ENCODE measurements at places on chromosomes 5 and 9. TPM values are rescaled to one million over a fixed set of nuclear protein-coding genes. Genes with fewer than 3 reads are reported as not detected.

GRCh38 chr9:133812077-133812868, 74.1 kb upstream of the SARDH start:
- DNase-seq: no peak

- no peak for DNase-seq
Measured at GRCh38 chr5:79464695-79465332, 49.1 kb downstream of the HOMER1 start.

DNA sequence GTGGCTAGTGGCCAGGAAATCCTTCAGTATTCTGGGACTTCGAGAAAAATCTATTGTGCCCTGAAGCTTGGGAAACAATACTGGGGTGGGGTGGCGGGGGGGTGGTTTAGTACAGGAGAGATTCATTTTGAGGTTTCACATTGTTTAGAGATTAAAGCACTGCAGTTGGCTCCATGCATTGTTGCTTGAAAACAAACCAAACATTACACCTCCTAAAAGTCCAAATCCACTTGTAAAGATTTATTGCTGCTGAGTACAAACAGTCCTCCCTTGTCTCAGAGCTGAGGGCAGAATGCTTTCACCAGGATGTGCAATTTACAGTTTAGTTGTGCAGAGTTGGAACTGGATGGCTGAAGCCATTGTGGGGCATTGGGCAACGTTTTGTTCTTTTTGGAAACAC, 49.4 kb downstream of the GGTA1 start:
- DNase-seq: no peak

DNA sequence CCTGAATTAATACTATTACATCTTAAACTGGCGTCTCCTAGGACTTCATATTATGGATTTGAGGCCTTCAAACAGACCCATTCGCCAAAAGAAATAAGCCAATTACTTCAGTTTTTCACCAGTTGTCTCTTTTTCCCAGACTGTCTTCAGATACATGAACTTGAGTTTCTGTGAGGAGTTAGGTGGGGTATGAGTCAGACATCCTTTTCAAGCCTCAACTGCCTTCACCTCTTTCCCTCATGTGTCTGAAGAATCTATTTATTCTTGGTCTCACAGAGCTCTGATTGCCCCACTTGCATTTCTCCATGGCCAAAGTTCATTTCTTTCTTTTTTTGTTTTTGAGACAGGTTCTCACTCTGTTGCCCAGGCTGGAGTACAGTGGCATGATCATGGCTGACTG, 12.5 kb downstream of the WNT8A start:
- DNase-seq: no peak

DNA sequence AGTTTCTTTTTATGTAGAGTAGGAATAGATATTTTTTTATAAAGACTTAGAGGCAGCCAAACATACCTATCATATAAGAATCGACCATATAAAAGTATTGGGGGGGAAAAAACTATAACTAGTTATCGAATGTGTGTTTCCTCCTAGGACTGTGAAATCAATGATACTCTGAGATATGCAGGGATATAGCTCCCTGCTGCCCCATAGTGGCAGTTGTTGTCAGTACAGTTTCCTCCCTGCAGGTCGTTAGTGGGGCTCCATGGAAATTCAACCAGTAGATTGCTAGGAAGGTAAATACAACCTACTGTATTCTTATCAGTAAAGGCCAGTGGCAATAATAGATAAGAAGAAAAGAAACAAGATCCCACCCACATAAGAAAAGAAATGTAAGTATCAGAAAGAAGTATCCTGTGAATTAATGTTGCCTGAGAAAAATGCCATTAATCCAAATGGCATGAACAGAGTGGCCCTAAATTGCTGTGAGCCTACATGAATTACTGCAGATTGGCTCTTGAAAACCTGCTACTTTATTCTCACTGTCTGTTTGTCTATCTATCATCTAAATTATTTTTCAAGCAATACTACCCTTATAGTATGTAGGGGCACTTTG, 136.9 kb upstream of the FBN2 start:
- peak; percentile 61 for DNase-seq

DNA sequence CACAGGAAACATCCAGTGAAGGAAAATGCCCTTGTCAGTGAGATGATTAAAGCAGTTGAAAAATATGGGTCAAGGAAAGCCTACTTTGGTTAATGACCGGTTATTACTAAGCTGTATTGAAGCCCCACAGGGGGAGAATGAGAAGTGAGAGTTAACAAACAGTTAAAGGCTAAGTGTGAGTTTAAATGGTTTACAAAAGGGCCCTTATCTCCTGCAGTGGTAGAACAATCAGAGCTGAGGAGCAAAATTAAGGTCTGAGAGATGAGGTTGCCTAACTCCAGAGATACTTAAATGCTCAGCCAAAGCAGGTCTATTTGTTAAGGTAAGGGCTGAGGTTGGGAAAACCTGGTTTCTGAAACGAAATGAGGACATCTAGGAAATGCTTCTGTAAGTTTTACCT, 75.1 kb upstream of the FER start:
- no peak for DNase-seq

ZNF454 gene
- 4.7 TPM for total RNA-seq

DNA sequence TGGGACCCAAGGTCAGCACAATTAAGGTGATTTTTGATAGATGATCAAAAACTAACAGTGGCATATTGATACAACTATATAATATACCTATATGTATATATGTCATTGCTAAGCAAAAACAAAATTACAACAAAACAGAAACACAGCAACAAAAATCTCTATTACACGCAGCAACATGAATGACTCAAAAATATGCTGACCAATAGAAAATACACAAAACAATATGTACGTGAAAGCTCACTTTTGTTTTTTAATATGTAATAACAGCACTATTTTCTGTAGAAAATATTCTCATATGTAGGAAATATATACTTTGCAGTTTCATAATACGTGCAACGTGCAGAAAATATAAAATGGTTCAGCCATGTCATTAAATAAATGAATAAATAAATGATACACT, 1985.7 kb upstream of the CDH9 start:
- no peak for DNase-seq

DNA sequence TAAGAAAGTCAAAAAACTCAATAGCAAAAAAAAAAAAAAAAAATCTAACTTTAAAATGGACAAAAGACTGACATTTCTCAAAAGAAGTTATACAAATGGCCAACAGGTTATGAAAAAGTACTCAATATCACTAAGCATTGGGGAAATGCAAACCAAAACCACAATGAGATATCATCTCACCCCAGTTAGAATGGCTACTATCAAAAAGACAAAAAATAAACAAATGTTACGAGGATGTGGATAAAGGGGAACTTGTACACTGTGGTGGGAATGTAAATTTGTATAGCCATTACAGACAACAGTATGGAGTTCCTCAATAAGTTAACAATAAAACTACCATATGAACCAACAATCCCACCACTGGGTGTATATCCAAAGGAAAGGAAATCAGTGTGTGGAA, 37.2 kb downstream of the ENC1 start:
- no peak for DNase-seq

SYK gene
- total RNA-seq: 25.6 TPM

DNA sequence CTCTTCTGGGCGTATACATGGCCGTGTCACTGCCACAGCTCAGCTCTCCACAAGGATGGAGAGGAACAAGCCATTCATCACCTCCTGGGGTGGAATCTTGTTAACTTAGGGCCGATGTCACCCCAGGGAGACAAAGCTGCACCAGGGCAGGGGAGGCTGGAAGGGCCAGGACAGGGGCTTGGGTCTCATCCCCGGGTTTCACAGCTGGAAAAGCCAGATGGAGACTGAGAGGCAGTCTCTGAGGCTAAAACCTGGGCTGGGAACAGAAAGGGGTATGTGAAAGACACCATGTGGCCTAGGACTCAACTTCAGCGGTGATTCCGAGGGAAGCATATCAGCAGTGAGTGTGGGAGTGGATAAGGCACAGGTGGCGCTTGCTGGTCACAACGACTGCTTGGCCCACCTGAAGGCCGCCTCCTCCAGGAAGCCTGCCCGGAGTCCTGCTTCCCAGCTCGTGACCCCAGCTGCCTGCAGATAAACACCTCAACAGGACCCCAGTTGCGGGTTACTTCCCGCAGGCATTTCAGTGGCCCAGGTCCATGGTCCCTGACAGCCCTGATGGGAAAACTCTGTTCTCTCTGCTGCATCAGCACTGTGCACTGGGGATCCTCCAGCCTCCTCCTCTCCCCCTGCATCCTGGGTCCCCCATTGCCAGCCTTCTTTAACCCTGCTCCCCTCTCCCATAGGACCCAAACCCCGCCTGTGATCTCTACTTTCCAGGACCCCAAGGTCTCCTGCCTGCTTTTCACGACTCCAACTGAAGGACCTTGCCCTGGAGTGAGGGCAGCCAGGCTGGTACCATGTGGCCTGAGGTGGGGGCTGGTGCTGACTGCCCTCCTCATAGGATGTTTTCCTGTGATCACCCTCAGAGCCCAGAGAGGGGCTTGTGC, 51.7 kb upstream of the FCN1 start:
- DNase-seq: peak; percentile 44

PDGFRB gene
- total RNA-seq: 215 TPM

LEAP2 gene
- total RNA-seq: 2.9 TPM

- DNase-seq: peak; percentile 73
Measured at GRCh38 chr9:132169672-132170392, 8.0 kb downstream of the NTNG2 start.

DNA sequence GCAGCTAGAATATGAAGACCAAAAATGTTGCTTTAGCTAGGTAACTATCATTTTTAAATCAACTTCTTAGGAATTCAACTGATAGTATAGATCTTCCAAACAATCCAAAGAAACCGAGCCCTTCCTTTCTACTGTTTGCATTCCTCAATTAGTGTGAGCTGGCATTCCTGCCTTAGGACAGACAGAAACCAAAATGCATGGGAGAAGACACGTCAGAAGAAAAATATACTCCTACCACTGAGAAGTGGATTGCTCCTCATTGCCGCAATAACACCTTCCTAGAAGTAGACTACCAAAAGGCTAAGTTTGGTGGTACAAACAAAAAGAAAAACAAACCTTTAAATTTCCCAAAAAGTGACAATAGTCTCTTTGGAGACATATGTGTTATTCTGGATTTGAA, 440.0 kb downstream of the SEMA5A start:
- no peak for DNase-seq

DNA sequence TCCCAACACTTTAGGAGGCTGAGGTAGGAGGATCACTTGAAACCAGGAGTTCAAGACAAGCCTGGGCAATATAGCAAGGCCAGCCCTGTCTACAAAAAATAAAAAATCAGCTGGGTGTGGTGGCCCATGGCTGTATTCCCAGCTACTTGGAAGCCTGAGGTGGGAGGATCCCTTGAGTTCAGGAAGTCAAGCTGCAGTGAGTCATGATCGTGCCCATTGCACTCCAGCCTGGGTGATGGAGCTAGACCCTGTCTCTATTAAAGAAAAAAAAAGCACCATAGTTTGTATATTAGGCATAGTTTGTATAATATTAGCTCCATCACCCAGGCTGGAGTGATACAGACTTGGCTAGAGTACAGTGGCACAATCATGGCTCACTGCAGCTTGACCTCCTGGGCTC, 9.6 kb upstream of the NME5 start:
- DNase-seq: no peak

PCDHB13 gene
- total RNA-seq: 4.9 TPM

- DNase-seq: peak; percentile 86
Measured at GRCh38 chr9:92716557-92716956, 46.6 kb upstream of the IPPK start.

INSL6 gene
- total RNA-seq: not detected

- no peak for DNase-seq
Measured at GRCh38 chr9:19998153-19998552, 209.3 kb upstream of the SLC24A2 start.

- DNase-seq: peak; percentile 79
Measured at GRCh38 chr5:134524826-134525682, at the start of gene JADE2. Gene JADE2, plus strand, starts transcription at chr5:134525670. Its CDS starts 10,188 bp downstream, at chr5:134535858.

ZNF366 gene
- total RNA-seq: 8.0 TPM

QRFP gene
- not detected for total RNA-seq

DNA sequence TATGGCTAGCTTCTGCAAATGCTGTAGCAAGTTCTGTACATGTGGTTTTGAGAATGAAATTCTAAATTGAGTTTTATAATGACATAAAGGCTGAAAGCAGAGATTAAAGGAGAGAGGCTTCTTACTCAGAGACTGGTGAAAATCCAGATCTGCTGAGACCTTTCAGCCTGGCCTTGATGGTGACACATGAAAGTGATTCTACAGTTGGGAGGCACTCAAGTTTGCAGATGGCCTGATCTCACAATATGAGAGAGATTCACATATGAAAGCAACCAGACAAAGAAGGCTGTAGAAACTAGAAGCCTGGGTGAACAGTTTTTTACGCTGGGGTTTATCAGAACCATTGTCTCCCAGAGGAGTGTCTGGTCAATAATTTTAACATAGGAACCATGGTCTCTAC, 49.0 kb downstream of the RAB3C start:
- DNase-seq: no peak

- no peak for DNase-seq
Measured at GRCh38 chr9:36031774-36032555, 4.7 kb upstream of the RECK start.

CBY3 gene
- total RNA-seq: not detected

HTR4 gene
- total RNA-seq: 0.13 TPM

DNA sequence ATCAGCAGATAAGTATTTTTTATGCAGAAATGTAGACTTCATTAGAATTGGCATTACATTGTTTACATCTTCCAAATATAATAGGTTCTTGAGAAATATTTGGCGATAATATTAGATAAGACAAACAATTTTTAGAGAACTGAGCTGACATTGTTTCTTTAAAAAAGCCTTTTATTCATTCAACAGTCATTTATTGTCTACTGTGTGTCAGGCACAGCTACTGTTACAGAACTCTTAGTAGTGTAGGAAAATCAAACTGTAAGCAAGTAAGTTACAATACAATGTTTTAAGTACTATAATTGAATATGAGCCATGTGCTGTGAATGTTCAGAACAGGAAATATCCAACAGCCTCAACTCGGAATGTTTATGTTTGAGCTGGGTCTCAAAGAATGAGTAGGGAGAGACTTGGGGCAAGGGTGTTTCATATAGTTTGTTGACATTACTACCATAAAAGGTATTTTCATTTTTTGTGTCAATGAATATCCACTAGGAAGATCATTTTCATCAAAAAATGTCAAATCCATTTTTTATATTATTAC, 114.0 kb downstream of the CDC42SE2 start:
- DNase-seq: no peak

MZB1 gene
- total RNA-seq: 0.71 TPM

DNA sequence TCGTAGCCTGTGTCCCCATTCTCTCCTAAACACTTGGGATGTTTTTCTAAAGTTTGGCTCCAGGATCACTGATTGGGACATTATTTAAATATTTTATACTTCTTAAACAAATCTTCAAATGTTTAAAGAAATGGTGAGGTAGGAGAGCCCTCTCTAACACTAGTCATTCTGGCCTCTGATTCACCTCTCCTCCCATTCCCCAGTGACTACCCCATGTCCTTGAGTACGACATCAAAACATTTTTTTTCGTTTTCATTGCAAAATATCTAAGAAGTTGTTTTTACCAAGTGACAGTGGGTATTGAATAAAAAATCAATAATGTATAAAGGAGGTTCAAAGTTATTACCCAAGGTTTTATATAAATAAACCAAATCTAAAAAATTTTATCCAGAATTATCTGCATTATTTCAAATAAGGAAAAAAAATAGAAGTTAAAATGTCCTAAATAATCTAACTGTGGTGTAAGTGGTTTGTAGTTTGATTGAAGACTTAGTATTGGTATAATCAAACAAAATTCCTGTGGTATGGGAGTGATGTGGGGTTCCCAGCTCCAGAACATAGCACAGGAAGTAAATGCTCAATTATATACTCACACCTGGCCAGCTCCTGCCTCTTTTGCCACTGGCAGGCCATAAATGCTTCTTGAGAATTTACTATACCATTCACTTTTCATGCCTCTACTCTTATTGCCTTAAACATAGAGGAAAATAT, 51.1 kb downstream of the MAST4 start:
- no peak for DNase-seq

ZNF483 gene
- 20.1 TPM for total RNA-seq

GRCh38 chr5:72478276-72478675, 28.9 kb downstream of the ZNF366 start:
- no peak for DNase-seq

STK32A gene
- total RNA-seq: 29.1 TPM

All from sciatic nerve (tissue), 2 donors.